ENCODE measurements at places on chromosomes 1 and 21.

DNA sequence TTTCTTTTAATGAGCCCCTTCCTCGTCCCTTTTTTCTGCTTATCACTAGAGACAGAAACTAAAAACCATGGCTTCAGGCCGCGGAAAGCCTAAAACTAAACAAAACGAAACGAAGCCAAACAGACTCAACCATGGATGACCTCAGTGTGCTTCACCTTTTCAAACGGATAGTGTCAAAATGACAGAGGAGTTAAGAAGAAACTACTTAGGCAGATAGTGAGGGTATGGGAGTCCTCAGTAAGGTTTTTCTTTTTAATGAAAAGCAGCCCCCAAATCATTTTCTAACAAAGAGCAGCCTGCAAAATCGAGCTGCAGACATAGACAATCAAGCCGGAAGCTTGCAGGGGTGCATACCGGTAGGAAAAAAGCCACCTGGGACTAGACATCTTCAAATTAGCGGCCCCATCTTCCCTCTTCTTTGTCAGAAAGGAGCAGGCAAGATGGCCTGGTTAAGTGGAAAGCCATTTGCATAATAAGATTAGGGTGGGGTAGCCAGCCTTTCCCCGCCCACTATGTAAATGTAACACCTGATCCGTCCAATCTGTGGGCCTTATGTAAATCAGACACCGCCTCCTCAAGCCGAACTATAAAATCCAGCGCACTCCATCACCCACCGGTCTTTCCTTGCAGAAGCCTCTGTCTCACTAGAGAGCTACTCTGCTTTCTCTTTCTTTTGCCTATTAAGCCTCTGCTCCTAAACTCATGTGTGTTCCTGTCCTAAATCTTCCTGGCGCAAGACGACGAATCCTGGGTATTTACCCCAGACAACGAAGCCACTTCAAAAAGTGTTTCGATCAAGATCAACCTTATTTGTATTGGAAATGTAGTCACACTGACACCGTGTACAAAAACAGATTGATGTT is 6.2 kb upstream of the ERO1B start:
- no peak for DNase-seq

DNA sequence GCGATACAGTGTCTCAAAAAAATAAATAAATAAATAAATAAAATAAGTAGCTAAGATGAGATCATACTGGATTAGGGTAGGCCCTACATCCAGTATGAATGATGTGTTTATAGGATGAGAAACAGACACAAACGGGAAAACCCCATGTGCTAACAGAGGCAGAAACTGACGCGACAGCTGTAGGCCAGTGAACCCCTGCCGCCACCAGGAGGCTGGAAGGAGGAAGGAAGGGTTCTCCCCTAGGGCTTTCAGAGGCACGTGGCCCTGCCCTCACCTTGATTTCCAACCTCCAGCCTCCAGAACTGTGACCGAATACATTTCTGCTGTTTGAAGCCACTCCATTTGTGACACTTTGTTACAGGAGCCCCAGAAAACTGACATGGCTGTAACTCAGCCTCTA is 38.5 kb downstream of the CHD5 start:
- no peak for DNase-seq

DNA sequence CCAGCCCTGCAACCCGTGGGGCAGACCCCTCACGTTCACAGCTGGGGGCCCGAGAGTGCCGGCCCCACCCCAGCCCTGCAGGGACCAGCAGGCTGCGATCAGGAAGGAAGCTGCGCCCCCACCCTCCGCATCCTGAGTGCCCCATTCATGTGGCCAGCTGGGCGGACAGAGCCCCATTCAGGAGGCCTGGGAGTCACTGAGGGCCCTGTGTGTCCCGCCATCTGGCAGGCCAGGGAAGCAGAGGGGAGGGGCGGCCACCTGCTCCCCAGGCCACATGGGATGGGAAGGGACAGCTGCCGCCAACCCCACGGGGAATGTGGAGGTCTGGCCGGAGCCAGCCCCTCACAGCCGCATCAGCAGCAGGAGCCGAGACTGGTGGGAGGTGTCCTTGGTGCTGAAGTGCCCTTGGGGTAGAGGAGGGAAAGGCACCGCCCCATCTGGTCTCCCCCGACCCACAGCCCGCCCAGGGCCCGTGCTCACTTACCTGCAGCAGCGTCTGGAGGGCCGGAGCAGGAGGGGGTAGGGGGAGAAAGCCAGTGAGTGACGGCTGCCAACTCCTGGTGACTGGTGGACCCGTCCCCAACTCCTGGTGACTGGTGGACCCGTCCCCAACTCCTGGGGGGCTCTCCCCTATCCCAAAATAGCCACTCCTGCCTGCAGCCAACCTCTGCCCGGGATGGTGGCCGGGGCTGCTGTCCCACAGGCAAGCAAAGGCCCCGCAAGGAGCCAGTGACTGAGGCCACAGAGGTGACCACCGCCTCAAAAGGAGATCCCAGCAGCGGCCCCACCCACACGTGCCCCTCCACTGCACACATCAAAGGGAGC is 8.7 kb downstream of the ACAP3 start:
- DNase-seq: no peak

- no peak for DNase-seq
These were observed 4.1 kb downstream of the SH3BP5L start for GRCh38 chr1:248821641-248822040.

GRCh38 chr1:29800522-29800956 is 564.2 kb downstream of the PTPRU start:
- no peak for DNase-seq

DNA sequence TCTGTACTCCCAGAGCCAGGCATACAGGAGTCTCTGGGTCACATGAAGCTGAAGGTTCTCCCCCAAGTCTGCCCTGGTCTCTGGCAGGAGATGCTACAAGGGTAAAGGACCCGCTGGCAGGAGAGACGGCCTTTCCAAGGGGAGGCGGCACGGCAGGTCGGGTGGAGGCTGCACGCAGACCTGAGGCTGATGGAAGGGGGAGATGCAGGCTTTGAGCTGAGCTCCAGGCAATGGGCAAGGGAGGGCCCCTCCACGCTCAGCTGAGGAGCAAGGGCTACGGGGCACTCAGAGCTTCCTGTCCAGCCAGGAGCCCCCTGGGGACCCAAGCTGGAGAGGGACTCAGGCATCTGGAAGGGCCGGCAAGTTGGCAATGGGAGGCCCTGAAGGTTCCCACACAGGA is 50.3 kb downstream of the MEGF6 start:
- DNase-seq: no peak

- no peak for DNase-seq
These were observed 31.8 kb downstream of the C1orf87 start for GRCh38 chr1:60041783-60042182.

- no peak for DNase-seq
These were observed 204.3 kb downstream of the SMYD3 start for GRCh38 chr1:246302711-246303317.

GRCh38 chr1:201142011-201142848 is 12.0 kb downstream of the TMEM9 start:
- no peak for DNase-seq

DNA sequence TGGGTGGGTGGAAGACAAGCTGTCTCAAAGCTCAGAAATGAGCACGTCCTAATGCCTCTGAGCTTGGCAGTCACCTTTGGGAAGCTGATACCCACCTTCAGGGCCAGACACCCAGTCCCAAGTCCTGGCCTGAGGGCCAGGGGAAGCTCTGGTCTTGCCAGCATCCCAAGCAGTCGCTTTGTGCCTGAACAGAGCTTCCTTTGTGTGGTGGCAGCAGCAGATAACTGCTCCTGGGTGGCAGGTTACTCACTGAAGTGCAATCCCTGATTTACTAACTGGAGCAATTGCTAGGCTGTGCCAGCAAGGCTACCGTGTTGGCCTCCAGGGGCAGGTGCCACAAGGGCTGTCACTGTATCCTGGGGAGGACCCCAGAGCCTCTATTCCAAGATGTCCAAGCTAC is 40.4 kb upstream of the GRHL3 start:
- no peak for DNase-seq

Measured in cortex of kidney (tissue), 1 donor.